ENCODE measurements at places on chromosomes 2 and 18.
A peak's percentile ranks its signal among the peaks of the same experiment; 100 is the strongest.

- no peak for DNase-seq
Measured at GRCh38 chr18:43936176-43936575, 658.9 kb upstream of the SYT4 start.

GRCh38 chr2:64383881-64384280, 70.1 kb upstream of the LGALSL start:
- DNase-seq: no peak

- DNase-seq: peak; percentile 8
Measured at GRCh38 chr2:108184419-108184818, 55.3 kb upstream of the SULT1C3 start.

- no peak for DNase-seq
Measured at GRCh38 chr2:75594596-75594995, 33.9 kb upstream of the EVA1A start.

GRCh38 chr2:211133766-211134165, 577.4 kb downstream of the CPS1 start:
- no peak for DNase-seq

DNA sequence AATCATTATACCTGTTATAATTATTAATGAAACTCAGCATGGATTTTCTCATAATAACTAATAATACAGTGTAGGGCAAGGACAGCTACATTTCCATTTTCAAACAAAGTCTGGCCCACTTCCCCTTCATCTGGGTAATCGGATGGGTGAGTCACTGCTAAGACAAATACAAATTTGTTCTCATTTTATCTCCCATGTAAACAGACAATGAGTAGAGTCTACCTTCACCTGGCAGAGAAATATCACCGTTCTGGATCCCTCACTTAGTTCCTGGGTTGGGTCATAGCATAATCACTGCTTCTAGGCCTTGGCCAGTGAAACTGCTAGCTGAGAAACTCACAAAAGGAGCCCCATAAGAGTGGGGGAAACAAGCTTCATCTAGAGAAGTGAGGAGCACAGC, 9.2 kb downstream of the CNTNAP5 start:
- no peak for DNase-seq

GRCh38 chr2:16200554-16201193, 260.3 kb downstream of the MYCN start:
- DNase-seq: no peak

GRCh38 chr2:42249887-42250286, 80.7 kb downstream of the EML4 start:
- DNase-seq: no peak

- no peak for DNase-seq
Measured at GRCh38 chr2:22683914-22684313, 701.1 kb upstream of the KLHL29 start.

DNA sequence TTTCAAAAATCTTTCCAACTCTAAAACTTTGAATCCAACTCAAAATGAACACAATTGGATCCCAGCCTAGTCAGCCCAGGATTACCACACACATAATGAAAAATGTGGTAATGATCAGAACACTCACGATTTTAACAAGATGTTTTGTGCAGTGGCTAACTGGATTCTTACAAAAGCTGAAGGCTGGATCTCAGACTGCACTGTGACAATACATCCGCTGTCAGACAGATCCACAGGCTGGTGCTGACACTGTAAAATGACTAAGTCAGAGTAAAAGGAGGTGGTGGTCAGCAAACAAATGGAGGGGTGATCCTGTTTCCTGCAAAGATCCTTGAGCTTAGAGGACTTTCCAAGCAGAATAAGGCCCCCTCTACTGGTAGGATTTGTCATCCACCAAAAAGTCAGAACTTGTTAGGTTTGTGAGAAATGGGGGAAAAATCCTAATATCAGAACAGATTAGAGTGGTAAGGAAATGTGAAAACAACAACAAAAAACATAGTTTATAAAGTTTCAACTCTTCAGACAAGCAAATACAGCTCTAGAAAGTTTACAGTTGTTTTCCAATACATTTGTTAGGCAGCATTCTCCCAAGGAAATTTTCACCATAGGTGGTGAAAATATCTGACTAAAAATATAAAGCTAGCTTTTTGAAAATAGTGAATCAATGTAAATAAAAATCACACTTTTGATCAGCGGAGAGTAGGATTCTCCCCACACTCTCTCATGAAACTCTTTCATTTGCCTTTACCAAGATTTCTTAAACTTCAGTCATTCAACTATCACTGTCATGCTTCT, 211.9 kb downstream of the AGPS start:
- peak; percentile 82 for DNase-seq

- no peak for DNase-seq
Measured at GRCh38 chr2:121284463-121285449, at the start of gene TFCP2L1. TFCP2L1 (minus strand) TSS chr2:121285202; CDS start chr2:121285109, 93 bp downstream.

DNA sequence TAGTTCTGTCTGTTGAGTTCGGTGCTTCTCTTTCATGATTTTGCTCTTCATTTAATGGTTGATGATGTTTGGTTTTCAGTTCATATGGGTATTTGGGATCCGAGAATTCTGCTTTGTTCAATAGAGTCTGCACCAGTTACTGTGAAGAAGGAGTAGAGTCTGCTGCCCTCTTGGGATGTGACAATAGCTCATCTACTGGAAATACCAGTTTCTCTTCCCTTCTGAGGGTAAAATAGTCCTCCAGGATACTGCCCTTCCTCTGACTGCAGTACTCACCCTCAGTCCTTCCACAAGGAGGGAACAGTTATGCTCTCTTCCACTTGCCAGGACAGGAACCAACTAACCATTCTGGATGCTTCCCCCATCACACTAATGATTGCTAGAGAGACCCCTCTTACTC, 12.5 kb upstream of the TNFAIP6 start:
- DNase-seq: no peak

GRCh38 chr2:152166633-152167032, 8.9 kb downstream of the STAM2 start:
- DNase-seq: no peak

GRCh38 chr2:79292958-79293315, 133.4 kb upstream of the REG3A start:
- no peak for DNase-seq

DNA sequence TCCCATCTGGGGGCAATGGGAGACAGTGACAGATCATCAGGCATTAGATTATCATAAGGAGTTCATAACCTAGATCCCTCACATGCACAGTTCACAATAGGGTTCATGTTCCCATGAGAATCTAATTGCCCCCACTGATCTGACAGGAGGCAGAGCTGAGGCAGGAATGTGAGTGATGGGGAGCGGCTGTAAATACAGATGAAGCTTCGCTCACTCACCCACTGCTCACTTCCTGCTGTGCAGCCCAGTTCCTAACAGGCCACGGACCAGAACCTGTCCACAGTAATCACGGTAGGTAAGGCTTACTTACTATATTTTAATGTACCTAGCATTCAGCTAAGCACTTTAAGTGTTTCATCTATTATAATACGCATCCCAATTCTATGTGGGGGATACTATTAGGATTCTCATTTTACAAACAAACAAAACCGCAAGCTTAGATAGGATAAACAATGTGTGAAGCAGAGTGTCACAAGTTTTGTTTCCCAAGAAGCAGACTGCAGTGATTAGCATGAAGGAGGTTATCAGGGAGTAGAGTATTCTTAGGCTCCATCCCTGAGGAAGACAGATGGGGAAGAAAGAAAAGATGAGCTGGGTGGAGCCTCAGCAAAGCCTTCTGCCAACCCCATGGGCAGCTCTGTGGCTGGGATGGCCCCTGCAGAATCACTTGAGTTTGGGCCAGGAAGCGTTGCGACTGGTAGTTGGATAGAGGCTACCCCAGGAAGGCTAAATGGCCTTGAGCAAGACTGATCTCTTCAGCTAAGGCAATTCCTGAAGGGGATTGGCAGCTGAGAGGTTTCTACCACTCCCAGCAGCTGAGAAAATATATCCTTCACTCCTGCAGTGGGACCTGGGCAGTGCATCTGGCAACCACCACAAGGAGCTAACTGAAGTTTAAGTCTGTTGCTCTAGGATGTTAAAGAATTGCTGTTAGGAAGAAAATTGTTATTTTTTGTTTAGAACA, 133.1 kb downstream of the MREG start:
- DNase-seq: no peak

GRCh38 chr2:6167592-6168138, 475.5 kb downstream of the SOX11 start:
- DNase-seq: no peak

DNA sequence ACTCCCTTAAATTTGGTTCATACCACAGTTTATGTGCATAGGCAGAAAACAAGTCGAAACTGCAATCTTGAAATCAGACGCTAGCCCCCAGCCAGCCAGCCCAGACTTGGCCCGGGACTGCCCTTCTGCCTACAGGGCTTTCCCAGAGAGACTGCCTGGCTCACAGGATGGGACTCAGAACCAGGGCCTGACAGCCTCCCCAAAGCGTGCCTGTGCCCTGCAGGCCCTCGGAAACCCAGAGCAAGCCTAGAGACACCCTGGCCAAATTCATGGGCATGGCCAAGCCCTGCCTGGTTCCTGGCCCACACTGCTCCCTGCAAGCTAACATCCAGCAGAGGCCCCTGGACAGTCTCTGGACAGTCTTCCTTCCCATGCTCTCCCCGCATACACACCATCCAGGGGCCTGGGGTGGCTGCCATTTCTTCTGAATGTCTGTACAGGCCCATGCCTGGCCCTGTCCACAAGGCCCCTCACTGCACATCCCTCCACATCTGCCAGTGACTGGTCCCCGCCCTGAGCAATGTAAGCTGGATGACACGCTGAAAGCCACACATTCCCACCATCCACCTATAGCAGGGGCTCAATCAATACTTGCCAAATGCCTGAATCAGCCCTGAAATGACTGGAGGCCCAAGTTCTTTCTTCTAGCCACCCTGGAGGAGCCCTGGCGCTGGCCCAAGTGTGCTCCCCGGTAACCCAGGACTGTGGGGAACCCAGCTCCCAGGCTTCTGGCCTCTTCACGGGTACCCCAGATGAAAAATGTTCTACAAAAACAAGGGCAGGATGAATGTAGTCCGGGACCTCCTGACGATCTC, 73.1 kb downstream of the HDAC4 start:
- peak; percentile 13 for DNase-seq

GRCh38 chr2:62871506-62871905, 166.0 kb downstream of the EHBP1 start:
- no peak for DNase-seq

- no peak for DNase-seq
Measured at GRCh38 chr2:49643149-49643548, 488.8 kb upstream of the FSHR start.

- DNase-seq: no peak
Measured at GRCh38 chr2:37330681-37331080, 6.0 kb upstream of the PRKD3 start.

GRCh38 chr2:173050684-173051083, 25.0 kb upstream of the MAP3K20 start:
- no peak for DNase-seq

GRCh38 chr2:120677221-120677620, 58.4 kb upstream of the GLI2 start:
- DNase-seq: no peak

GRCh38 chr18:26464128-26465011, 84.0 kb downstream of the KCTD1 start:
- no peak for DNase-seq

GRCh38 chr2:45394842-45395241, 216.2 kb downstream of the SRBD1 start:
- no peak for DNase-seq

DNA sequence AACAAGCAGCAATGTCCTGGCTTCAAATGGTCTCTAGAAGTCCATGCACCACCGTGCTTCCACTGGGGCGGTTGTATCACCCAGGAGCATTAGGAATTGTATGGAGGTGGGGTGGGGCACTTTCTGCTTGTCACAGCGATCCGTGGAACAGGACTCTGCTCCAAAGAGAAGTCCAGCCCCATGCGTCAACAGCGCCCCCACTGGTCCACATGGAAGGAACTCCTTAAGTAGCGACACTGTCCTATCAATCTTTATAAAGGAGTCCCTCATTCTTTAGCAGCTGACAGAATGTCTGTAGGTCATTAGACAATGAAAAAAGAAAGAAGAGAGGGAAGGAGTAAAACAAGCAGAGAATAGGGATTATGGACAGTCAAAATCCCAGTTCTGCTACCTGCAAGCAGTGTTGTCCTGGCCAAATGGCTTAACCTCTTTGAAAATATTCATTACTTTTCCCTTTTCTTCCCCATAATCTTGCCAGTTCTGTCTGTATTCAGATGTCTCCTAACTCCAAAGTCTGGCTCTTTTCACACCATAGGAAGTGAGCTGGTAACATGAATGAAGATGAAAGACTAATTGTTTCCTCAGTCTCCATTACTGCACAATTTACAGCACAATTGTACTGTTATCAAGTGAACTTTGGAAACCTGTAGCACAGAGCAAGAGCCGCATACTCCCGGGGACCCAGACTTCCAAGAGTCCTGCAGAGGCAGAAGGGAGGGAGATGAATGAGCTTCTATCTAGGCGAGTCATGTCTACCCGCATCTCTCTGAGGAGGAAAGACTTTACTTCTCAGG, 9.9 kb downstream of the NFE2L2 start:
- DNase-seq: peak; percentile 45

DNA sequence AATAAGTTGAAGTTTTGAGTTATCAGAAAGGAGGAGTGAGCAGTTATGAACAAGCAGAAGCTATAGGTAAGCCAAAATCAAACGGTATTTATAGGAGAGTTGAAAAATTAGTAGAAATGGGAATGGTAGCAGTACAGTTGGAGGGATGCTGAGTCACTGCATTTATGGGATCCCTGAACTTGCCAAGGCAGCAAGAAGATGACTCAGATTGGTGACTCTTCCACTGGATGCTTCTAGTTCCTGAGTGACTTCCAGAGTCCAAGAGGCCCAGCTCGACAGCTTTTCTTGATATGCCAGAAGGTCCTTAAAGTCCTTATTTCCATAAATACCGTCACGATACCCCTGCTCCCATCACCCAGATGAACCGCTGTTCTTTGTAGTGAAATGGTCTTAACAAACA, 31.1 kb upstream of the ACTR3 start:
- peak; percentile 81 for DNase-seq

DNA sequence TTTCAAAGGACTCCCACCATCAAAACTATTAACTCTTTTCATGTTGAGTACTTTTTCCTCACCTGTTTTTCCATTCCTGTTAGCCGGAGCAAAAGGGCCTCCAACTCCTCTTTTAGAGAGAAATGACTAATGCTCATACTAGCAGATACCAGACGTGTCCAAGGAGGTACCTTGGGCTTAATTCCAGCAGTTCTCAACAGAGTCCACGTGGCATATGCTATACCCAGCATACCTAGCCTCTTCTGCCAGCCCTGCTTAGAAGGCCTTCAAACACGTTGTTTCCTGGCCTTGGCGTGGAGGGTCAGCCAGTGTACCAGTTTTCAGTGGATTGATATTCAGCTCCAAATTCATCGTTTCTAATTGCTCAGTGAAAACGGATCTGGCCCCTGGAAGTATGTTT, 123.9 kb downstream of the MGAT5 start:
- no peak for DNase-seq

GRCh38 chr2:33288011-33288410, 188.4 kb upstream of the RASGRP3 start:
- no peak for DNase-seq
